ENCODE measurements at places on chromosomes 3 and 15.

DNA sequence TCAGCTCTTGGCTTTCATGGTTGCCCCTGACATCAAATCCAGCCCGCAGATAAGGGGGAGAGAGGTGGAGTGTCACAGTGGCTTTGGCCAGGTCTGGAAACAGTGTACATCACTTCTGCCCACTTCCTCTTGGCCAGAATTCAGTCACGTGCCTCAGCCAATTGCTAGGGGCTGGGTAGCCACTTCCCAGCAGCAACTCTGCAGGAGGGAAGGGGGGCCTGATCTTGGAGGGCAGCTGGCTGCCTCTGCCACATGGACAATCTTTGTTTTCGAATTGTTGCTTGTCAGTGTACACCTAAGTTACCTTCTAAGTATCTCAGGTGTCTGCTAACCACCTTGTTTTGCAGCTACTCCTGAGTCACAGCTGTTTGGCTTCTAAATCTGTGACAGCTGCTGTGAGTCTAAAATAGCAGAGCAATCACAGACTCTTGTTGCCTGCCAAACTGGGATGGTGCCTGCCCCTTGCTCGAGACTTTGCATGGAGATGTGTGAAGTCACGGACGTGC lies 41.0 kb upstream of the LIMD1 start:
- DNase-seq: no peak

DNA sequence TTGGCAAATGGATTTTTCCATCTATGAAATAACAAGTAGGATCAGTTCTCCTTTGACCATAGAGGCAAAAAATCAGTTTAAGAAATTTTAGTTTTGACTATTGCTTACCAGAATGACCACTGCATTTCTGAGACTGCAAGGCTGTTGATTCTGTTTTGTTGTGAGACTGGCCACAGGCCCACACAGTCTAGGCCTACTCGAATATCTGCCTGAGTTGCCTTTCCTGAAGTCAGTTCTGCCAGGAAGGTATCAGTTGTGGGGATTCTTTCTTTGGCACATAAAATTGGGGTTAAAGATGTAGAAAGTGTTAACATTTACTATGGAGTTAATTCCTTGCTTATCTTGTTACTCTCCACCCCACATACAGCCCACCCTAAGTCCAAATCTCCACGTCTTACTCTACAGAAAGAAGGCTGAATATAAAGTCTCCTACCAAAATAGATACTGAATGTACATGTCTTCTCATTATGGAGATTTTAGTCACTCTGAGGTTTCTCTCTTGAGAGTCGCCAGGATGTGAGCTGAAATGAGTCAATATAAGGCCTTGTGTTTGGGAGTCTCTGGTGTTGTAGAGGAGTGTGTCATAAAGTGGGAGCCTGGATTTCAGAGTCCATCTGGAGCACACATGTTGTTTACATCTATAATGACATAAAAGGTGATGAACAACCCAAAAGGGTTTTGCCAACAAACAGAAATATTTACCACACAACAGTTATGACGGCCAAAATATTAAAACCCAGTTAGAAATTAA lies 45.0 kb upstream of the WWTR1 start:
- no peak for DNase-seq

DNA sequence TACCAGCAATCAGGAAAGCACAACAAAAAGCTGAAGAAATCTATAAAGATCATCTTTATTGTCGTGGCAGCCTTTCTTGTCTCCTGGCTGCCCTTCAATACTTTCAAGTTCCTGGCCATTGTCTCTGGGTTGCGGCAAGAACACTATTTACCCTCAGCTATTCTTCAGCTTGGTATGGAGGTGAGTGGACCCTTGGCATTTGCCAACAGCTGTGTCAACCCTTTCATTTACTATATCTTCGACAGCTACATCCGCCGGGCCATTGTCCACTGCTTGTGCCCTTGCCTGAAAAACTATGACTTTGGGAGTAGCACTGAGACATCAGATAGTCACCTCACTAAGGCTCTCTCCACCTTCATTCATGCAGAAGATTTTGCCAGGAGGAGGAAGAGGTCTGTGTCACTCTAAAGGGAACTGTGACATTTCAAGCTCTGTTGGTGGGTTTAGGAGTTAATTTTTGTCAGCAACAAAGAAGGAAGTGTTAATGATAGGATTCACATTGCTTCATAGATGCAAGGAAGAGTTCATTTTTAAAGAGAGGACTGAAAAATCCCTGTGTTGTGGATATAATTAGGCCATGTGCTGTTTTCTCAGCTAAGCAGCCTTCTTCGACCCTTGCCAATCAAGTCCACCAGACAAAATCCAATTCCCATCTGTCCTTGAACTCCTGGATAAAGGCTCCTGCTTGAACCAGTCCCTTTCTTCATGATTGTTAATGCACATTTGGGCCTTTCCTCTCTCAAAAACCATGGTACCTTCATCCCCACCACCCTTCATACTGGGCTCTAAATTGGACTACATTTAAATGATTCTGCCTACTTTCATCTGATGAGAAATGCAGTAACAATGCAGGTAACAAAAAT lies 1.2 kb downstream of the GPR15 start:
- DNase-seq: no peak

DNA sequence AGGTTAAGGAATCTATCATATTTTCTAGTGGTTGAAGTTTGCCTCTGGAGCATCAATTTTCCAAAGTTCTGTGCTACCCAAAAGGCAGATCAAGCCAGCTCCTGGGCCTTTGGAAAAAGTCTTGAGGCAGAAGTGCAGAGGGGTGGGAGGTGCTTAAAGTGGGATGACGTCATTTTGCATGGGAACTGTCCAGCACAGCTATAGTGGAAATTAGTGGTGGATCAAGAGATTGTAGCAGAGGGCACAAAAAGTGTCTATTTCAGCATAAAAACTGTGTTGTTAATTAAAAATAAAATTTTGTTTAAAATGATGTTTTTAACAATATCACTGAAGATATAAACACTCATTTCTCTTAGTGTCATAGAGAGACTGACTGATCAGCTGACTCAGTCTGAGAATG lies 221.9 kb downstream of the LRRN1 start:
- no peak for DNase-seq

DNA sequence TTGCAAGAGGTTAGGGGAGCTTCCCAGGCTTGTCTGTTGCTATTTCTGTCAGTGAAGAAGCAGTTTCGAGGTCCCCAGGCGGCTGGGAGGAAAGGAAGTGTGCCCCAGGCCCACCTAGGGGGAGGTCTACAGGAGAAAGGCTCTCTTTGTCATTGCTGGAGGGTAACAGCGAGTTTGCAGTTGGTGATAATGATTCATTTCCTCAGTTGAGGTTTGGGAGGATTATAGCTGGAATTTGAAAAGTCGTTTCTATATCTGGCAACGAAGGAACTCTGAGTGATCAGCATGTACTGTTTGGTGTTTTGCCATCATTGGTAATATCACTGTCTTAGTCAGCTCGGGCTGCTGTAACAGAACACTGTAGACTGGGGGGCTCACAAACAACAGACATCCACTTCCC lies 65.5 kb upstream of the UBE3A start:
- DNase-seq: no peak

DNA sequence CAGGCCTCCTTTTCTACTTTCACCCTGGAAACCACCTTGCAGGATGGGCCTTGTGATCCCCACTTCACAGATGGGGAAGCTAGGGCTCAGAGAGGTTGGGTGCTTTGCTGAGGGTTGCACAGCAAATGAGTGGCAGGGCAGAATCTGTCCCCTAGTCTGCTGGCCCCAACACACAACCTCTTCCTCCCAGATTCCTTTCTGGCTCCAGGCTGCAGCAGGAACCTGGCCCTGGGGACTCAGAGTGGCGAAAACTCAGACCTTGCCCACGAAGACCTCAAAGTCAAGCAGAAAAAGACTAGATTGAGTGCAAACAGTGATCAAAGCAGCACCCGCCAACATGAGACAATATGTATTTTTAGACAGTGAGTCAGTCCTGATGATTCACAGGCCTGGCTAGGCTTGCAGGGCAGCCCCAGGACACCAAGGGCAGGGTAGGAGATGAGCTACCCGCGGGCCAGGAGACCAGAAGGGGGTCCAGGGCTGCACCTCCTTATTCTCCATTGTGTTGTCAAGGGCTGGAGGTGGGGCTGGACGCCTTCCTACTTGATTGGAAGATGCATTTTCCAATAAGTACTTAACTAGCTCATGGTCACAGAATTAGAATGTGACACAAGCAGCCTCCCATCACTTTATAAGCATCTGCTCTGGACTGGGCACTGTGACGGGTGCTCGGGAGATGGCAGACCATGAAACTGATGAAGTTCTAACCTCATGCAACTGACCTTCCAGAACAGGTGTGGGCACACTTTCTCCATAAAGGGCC lies 23.9 kb downstream of the GOLGA6L2 start:
- no peak for DNase-seq

GRCh38 chr3:122957707-122958689 lies 69.6 kb downstream of the SEMA5B start:
- no peak for DNase-seq

GRCh38 chr3:48532271-48532976 lies 24.2 kb downstream of the PFKFB4 start:
- no peak for DNase-seq

GRCh38 chr3:8516047-8516661 lies 14.5 kb downstream of the LMCD1 start:
- no peak for DNase-seq

DNA sequence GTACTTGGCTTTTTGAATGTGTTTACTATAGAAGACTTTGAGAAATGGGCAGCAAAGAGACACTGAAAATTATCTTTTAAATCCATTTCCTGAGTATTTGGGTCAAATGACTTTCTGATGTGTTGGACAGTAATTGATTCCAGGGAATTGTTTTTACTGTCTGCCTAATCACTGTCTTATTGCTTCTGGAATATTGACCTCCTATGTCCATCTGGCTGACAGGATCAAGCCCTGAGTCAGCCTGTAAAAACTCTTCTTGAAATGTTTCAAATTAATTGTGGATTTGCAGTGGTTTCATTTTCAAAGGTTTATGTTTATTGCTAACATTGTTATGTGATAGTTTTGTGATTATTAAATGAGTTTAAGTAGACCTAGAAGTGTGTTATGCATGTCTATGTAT lies 50.6 kb upstream of the MLF1 start:
- DNase-seq: no peak

- no peak for DNase-seq
Measured at GRCh38 chr3:197028728-197029510, 698 bp downstream of the MELTF start.

GRCh38 chr15:88242586-88243555 lies 13.7 kb downstream of the NTRK3 start:
- no peak for DNase-seq

- DNase-seq: no peak
Measured at GRCh38 chr3:186990277-186990676, 60.0 kb downstream of the ST6GAL1 start.

- DNase-seq: no peak
Measured at GRCh38 chr3:61897848-61898247, 336.5 kb downstream of the PTPRG start.

- no peak for DNase-seq
Measured at GRCh38 chr3:194270627-194271459, 80.3 kb downstream of the CPN2 start.

- DNase-seq: no peak
Measured at GRCh38 chr15:69380100-69380725, 33.9 kb upstream of the KIF23 start.

GRCh38 chr3:184688251-184688881 lies 23.5 kb downstream of the MAGEF1 start:
- DNase-seq: no peak

DNA sequence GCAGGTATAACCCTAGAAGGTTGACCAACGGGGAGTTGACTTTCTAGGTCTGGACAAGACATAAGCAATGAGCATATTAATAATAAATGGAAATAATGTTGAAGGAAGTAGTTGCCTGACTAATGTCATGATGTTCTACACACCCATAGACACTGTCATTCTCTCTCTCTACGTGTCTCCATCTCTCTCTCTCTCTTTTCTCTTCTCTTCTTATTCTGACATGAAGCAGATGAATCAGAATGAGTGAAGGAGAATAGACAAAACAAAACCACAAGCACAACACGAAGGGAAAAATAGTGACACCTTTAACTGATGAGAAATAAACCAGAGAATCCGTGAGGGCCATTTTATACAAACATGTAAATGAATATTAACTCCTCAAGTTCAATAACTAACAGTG lies 26.7 kb upstream of the CCDC80 start:
- no peak for DNase-seq

GRCh38 chr3:41580274-41580959 lies 381.1 kb downstream of the CTNNB1 start:
- no peak for DNase-seq

GRCh38 chr3:122536632-122537001 lies 21.9 kb upstream of the KPNA1 start:
- DNase-seq: no peak

DNA sequence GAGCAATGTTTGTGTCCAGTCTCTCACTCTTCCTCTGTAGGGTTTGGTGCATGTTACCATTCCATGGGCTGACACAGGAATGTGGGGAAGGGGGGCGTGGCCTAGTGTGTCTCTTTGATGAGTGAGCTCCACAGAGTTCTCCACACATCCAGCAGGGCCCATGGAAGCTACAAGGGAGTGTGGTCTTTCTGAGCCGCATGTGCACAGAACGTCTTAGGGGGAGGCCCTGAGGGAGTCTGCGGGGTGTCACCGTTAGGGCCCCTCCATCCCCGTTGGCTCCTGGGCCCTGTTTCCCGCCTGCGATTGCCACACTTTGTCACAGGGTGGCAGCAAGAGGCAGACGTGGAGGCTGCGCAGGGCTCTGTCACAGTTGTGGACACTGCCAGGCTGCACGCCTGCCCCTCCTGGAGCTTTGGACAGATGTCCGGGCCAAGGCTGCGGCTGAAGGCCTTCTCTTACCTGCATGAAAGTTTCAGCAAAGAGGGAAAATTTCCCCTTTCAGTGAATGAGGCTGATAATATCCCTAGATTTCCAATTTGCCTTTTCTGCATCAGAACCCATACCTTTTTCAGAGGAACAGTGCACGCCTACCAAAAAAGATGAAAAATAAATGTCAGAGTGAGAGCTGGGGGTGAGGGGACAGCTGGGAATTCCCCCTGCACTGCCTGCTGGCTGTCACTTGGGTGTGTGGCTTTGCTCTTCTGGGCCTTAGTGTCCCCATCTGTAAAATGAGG lies 24.3 kb downstream of the CACNA2D3 start:
- DNase-seq: no peak

GRCh38 chr3:30660656-30661055 lies 54.3 kb downstream of the TGFBR2 start:
- DNase-seq: no peak

- no peak for DNase-seq
Measured at GRCh38 chr3:184338511-184338945, 1.1 kb downstream of the FAM131A start.

DNA sequence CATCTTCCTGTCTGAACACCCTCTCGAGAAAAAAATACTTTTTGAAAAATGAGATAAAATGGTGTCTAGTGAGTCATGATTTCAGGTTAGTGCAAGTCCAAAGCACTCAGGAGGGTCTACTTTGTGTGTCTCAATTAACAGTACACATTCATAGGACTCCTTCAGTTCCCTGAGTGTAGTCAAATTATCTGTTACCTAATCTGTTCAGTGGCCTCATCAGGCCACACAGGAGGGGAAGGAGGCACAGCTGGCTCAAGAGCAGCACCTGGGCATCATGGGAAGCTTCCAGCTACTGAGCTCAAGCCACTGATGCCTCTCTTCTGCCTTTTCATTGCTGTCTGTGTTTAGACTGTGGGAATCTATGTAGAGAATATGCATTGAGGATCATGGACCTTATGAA lies 341.4 kb upstream of the SGO1 start:
- no peak for DNase-seq

- DNase-seq: no peak
Measured at GRCh38 chr3:60967141-60967540, 284.1 kb downstream of the FHIT start.

- DNase-seq: peak; percentile 19
Measured at GRCh38 chr15:34366271-34367065, 528 bp downstream of the LPCAT4 start.

- no peak for DNase-seq
Measured at GRCh38 chr3:139676108-139676507, 1.7 kb downstream of the NMNAT3 start.

- no peak for DNase-seq
Measured at GRCh38 chr3:146337991-146338390, 87.1 kb upstream of the PLSCR4 start.
